ENCODE measurements at places on chromosomes 5 and 9.
A peak's percentile ranks its signal among the peaks of the same experiment; 100 is the strongest.

- DNase-seq: no peak
Measured at GRCh38 chr5:125484742-125485641, 738.6 kb upstream of the ZNF608 start.

DNA sequence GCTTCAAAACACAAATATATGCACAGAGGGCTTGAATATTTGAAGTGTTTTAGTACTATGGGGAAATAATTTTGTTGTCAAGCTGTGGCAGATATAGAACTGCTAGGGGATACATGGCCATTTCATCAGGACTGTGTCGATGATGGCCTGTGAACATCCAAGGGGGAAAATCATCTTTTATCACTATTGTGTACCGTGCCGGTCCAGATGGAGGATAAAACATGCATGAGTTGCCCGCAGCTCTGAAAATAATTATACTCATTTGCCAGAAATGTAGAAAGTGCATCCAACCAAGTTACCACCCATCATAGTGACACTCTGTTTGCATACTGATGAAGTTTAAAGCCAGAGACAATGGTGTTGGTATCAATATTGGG, 405.9 kb downstream of the ZSWIM6 start:
- no peak for DNase-seq

DNA sequence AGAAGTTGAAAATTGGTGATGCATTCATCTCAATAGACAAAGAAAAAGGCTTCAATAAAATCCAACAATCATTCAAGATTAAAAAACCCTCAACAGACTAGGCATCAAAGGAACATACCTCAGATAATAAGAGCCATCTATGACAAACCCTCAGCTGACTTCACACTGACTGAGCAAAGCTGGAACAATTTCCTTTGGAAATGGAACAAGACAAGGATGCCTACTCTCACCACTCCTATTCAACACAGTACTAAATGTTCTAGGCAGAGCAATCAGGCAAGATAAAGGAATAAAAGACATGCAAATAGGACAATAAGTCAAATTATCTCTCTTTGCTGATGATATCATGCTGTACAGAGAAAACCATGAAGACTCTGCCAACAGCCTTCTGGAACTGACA, 1188.1 kb downstream of the DTWD2 start:
- DNase-seq: no peak

DNA sequence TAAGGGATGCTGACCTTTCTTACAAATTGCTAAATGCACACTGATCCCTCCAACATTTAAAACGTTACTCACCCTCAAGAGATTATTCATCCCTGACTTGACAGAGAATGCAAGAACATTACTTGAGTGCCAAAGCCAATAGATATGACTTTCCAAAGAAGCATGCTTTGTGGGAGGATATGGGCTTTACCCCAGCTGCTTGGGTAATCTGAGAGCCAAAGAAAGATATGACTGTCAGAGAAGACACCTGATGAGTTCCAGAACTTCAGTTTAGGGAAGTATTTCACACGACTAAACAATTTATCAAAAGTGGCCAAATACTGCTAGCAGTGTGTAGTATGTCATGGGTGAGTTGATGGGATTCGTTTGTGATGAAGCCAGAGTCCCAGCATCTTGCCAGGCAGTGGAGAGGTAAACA, 7.4 kb upstream of the SPDL1 start:
- DNase-seq: no peak

- DNase-seq: no peak
Measured at GRCh38 chr5:7397937-7398336, 2.0 kb downstream of the ADCY2 start.

GRCh38 chr5:122202952-122203351, 73.6 kb downstream of the ZNF474 start:
- no peak for DNase-seq

DNA sequence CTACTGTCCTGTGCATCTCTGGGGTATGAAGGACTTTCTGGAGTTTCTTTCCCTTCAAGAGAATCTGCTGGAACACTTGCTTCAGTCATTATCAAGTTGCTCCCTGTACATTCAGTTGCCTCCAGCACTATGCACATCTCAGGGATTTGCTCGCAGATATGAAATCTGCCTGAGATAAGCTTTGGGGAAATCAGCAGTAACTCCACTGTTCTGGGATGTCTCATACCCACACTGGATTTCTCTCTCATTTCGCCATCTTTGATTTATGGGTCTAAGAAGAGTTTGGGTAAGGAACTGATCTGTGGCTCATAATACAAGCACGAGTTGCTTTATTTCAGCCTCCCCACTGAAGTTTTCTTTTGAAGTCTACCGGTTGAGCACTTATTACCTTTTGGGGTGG, 585.6 kb downstream of the PSAT1 start:
- DNase-seq: no peak

- DNase-seq: peak; percentile 78
Measured at GRCh38 chr5:157917899-157918809, 59.2 kb upstream of the CLINT1 start.

GRCh38 chr9:135083241-135083810, 4.1 kb upstream of the OLFM1 start:
- DNase-seq: no peak

DNA sequence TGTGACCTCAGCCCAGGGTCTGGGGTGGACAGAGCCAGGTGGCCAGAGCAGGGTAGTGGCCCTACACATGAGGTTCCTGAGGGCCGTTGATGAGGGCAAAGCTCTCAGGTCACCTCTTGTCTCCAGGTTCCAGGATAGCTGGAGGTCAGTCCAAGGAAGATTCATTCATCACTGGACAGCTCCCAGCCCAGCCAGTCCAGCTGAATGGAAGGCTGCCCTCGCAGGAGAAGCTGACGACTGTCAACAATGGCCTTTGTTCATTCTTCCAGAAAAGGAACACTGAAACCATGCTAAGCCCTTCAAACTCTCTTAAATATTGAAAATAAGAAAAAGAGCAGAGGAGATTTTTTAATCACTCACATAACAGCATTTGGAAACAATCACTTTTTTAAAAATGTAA, 169.7 kb upstream of the TBCA start:
- DNase-seq: no peak

GRCh38 chr9:13001989-13002580, 227.3 kb downstream of the LURAP1L start:
- DNase-seq: no peak

DNA sequence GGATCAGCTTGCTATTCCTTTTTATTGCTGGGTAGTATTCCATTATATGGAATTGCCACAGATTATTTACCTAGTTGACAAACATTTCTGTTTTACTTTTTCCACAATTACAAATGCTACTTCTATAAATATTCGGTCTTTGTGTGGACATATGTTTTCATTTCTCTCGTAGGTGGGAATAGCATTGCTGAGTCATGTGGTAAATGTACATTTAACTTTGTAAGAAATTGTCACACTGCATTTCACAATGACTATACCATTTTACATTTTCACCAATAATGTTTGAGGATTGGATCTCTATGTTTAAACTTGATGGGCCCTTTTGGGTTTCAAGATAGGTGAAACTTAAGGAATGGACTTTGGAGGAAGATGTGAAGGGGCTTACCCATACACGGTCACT, 19.7 kb downstream of the RAI14 start:
- no peak for DNase-seq

- no peak for DNase-seq
Measured at GRCh38 chr9:130104491-130105193, 50.9 kb downstream of the GPR107 start.
